ENCODE measurements at places on chromosomes 7 and 10. TPM values are rescaled to one million over a fixed set of nuclear protein-coding genes. Genes with fewer than 3 reads are reported as not detected.

The SLC25A28 gene
- 16.2 TPM for total RNA-seq

The PDK4 gene
- 3.6 TPM for total RNA-seq

The SMKR1 gene
- total RNA-seq, result 0.20 TPM

The CYP26C1 gene
- total RNA-seq, result 0.07 TPM

The KLLN gene
- total RNA-seq, result 0.46 TPM

The ETV1 gene
- 33.4 TPM for total RNA-seq

All from smooth muscle cell of the pulmonary artery (primary cell).